Natural killer cell (primary cell): ENCODE measurements at places on chromosomes 11 and 22. TPM values are rescaled to one million over a fixed set of nuclear protein-coding genes. Genes with fewer than 3 reads are reported as not detected.

The PVALB gene
- not detected for total RNA-seq

The SCN2B gene
- not detected for total RNA-seq

The SEPTIN3 gene
- total RNA-seq, result not detected

The OR51E2 gene
- not detected for total RNA-seq

The GAL3ST1 gene
- total RNA-seq, result not detected

The CRYBB2 gene
- not detected for total RNA-seq

The SMTNL1 gene
- total RNA-seq, result not detected

The IL10RA gene
- total RNA-seq, result 263 TPM

The ROM1 gene
- 6.9 TPM for total RNA-seq

The RTN3 gene
- 43.0 TPM for total RNA-seq

The APOC3 gene
- total RNA-seq, result not detected

The P2RY6 gene
- total RNA-seq, result 0.40 TPM
